Mammary epithelial cell (primary cell): ENCODE measurements at places on chromosomes 5 and 9.

DNA sequence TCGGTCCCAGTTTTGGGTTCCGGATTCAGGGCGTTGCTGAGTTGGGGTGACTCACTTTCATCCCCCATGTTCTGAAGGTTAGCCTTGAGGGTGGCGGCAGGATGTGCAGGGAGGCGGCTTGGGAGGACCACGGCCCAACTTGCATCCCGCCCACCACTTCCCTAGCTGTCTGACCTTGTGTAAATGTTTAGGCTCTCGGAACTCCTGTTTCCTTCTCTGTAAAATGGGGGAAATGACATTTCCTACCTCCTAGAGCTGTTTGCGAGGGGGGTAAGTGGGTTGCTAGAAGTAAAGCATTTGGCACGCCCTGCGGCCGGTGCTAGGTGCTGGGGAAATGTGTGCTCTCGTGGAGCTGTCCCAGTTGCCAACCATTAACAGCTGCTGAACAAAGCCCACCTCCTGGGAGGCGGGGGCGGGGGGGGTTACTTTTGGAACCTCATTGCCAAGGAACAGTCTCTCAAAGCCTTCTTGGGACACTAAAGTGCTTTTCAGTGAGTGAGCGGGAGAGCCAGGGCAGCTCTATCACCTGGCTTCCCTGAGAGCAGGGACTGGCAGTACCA, 27.5 kb downstream of the PTGES2 start:
- no peak for DNase-seq

- peak; percentile 59 for DNase-seq
Measured at GRCh38 chr5:157761690-157762621, 18.4 kb downstream of the LSM11 start.

GRCh38 chr5:154358516-154359220, 87.1 kb upstream of the SAP30L start:
- no peak for DNase-seq

- peak; percentile 50 for DNase-seq
Measured at GRCh38 chr5:68464424-68464823, 248.9 kb downstream of the PIK3R1 start.

GRCh38 chr5:75168026-75168735, 68.5 kb downstream of the ANKRD31 start:
- DNase-seq: no peak
